ENCODE measurements at places on chromosomes 3 and 15. TPM values are rescaled to one million over a fixed set of nuclear protein-coding genes. Genes with fewer than 3 reads are reported as not detected.

Gene COL7A1
- total RNA-seq, result 208 TPM

Gene BUB1B
- 32.9 TPM for total RNA-seq

Gene GRIP2
- 1.9 TPM for total RNA-seq

Gene SLC2A2
- total RNA-seq, result not detected

Gene NAALADL2
- 0.23 TPM for total RNA-seq

Gene NR2E3
- total RNA-seq, result 0.16 TPM

Gene RNU5B-1
- total RNA-seq, result not detected

Gene SHC4
- 0.95 TPM for total RNA-seq

Gene LIPH
- 6.2 TPM for total RNA-seq

Gene GOLGA8G
- total RNA-seq, result not detected

Gene CD200
- total RNA-seq, result not detected
